Stimulated activated CD8-positive, alpha-beta memory T cell treated with anti-CD3 and anti-CD28 coated beads, Interleukin-15, amount 100 ng/mL, for 48 hours (primary cell): ENCODE measurements at places on chromosomes 11 and 22.

DNA sequence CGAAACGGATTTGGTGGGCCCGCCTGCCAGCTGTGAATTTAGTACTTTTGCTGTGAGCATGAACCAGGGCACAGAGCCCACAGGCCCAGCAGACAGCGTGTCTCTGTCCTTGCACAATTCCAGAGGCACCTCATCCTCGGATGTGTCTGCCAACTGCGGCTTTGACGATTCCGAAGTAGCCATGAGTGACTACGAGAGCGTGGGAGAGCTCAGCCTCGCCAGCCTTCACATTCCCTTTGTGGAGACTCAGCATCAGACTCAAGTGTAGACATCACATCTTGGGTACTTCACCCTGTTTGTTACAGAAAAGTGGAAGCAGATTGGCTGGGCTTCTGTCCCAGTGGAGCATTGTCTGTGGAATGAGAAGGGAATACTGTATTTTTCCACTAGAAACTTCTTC lies 78.6 kb upstream of the MTNR1B start:
- DNase-seq, result no peak

- DNase-seq, result no peak
Observed at GRCh38 chr22:48249713-48250268, 1487.3 kb downstream of the TBC1D22A start.

GRCh38 chr11:2512431-2513407 lies 67.9 kb downstream of the KCNQ1 start:
- DNase-seq, result no peak

DNA sequence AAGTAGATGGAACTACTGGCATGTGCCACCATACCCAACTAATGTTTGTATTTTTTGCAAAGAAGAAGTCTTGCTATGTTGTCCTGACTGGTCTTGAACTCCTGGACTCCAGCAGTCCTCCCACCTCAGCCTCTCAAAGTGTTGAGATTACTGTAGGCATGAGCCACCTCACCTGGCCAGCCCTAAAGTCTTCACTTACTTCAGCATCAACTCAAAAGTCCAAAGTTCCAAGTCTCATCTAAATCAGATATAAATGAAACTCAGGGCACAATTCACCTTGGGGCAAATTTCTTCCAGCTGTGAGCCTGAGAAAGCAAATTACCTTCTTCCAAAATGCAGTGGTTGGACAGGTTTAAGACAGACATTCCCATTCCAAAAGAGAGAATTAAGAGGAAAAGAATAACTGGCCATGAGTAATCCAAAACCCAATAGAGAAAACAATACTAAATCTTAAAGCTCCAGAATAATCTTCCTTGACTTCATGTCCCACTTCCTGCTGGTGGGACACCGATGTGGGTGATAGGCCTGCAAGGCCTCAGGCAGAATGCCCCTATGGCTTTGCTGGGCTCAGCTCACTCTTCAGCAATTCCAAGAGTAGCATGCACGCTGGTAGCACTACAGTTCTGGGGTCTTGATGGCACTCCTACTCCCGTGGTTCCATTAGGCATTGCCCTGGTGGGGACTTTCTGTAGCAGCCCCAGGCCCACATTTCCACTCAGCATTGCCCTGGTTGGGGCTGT lies 50.3 kb downstream of the TUG1 start:
- DNase-seq, result no peak

GRCh38 chr11:772429-773390 lies 4.6 kb downstream of the GATD1 start:
- no peak for DNase-seq

DNA sequence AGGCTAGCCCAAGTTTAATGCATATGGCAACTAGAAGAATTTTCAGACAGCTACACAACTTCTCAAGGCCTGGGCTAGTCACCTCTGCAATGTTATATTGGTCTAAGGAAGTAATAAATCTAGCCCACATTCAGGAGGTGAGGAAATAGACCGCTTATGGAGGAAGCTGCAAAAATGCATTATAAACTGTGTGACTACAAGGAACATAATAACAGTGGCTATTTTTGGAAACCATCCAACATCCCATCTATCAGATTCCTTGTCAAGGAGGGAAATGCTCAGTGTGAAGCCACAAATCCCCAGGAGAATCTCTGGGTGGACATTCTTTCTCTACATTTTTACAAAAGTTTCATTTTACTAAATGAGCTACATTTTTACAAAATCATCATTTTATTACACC lies 76.1 kb downstream of the BBOX1 start:
- no peak for DNase-seq

DNA sequence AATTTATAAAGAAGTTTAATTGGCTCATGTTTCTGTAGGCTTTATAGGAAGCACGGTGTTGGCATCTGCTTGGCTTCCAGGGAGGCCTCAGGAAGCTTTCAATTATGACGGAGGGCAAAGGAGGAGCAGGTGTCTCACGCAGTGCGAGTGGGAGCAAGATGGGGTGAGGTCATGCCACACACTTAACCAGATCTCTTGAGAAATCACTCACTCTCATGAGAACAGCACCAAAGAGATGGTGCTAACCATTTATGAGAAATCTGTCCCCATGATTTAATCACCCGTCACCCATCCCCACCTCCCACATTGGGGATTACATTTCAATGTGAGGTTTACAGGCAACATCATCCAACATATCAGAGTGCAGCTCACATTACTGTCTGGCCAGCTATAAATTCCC lies 103.5 kb downstream of the ARHGAP8 start:
- no peak for DNase-seq

DNA sequence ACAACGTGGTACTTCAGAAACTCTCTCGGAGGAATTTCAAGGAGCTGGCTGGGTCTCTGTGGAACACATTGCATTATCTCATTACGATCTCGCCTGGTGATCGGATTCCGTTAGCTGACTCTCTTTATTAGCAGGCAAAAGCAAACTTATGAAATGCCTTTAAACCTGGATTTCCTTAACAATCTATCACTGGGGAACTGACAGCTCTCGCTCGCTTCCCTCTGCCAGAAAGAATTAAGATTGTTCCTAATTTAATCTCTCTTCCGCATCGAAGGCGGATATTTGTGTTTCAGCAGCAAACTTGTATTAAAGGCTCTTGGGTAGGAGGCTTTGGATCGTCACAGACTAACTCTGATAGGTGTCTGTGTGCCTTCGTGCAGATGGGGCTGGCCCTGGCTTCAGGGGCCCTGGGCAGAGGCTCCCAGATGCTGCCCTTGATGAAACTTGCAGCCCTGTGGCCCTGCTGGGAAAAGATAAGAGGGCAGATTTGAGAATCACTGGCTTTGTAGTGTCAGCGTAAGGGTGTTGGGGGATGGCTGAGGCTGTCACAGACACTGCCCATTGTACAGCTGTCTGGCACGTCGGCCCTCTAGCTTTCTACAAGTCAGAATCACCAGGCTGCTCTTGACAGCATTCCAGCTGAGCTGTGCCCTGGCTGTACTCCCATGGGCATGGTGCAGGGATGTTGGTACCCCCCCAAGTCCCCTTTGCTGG lies 162.2 kb upstream of the NECTIN1 start:
- no peak for DNase-seq

DNA sequence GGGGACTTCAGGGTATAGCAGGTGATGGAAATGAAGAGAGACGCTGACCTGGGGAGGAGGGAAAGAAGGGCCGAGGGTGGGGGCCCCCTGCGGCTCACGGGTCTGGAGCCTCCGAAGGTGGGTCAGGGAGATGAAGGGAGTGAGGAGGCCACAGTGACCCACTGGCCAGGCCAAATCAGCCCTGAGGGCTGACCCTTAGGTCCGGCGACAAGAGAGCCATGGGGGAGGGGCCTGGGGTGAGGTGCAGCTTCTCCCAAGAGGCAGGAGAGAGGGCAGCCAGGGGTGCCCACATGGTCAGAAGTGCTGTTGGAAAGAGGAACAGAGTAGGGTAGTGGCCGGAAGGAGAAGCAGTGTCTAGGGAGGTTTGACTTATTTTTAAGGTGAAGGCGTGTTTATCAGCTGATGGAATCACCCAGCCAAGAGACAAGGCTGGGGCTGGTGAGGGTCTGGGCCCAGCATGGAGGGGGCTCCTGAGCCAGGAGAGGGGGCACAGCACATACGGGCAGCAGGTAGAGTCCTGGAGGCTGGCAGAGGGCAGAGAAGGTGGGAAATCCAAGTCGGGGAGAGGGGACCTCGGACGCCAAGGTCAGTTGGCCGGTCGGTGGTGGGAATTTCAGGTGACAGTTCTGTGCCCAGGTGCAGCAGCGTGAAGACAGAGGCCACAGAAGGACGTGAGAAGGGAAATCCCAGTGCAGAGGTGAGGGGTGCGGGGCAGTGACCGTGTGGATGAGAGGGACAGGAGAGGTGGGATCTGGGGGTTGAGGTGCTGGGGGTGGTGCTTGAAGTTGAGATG lies 49.0 kb downstream of the LINC01488 start:
- no peak for DNase-seq

GRCh38 chr11:66851698-66852465 lies 5.0 kb upstream of the LRFN4 start:
- DNase-seq, result no peak

GRCh38 chr11:44963948-44964347 lies 13.3 kb upstream of the TP53I11 start:
- DNase-seq, result no peak

- no peak for DNase-seq
Observed at GRCh38 chr11:57457643-57458023, 2.7 kb upstream of the RTN4RL2 start.

GRCh38 chr11:19828382-19829108 lies 115.9 kb downstream of the NAV2 start:
- no peak for DNase-seq

- DNase-seq, result no peak
Observed at GRCh38 chr22:26972286-26972685, 314.9 kb downstream of the MIAT start.

- DNase-seq, result no peak
Observed at GRCh38 chr22:41023299-41023623, 69.1 kb upstream of the EP300 start.

- DNase-seq, result no peak
Observed at GRCh38 chr11:86395061-86395551, 20.4 kb downstream of the CCDC81 start.

DNA sequence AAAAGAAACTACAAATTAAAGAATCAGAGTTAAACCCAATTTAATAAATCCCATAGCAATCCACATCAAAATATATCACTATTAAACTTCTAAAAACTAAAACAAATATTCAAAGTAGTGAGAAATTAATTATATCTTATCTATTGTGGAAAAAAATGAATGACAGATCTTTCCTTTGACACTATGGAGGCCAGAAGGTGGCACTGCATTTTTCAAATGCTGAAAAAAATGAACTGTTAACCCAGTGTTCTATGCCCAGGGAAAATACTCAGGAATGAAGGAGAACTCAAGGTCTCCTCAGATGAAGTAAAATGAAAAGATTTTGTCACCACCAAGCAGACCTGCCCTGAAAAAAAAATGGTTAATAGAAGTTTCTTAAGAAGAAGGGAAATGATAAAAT lies 27.7 kb downstream of the TYR start:
- DNase-seq, result no peak

DNA sequence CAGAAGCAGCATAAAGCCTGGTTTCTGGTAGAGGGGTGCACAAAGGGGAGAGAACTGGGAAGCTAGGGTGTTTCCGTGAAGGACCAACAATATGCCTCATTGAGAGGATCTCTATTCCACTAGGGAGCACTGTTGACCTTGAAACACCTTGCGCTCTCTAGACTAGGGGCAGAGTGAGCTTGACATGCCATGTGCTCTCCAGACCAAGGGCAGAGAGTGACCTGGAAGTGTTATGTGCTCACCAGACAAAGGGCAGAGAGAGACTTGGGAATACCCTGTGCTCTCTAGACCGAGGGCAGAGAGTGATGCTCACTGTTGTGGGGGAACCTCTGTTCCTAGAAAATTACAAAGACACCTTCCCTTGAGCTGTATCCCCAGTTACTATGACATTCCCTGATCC lies 15.2 kb upstream of the EI24 start:
- no peak for DNase-seq

- no peak for DNase-seq
Observed at GRCh38 chr22:28774378-28774777, 1.9 kb downstream of the CCDC117 start.

DNA sequence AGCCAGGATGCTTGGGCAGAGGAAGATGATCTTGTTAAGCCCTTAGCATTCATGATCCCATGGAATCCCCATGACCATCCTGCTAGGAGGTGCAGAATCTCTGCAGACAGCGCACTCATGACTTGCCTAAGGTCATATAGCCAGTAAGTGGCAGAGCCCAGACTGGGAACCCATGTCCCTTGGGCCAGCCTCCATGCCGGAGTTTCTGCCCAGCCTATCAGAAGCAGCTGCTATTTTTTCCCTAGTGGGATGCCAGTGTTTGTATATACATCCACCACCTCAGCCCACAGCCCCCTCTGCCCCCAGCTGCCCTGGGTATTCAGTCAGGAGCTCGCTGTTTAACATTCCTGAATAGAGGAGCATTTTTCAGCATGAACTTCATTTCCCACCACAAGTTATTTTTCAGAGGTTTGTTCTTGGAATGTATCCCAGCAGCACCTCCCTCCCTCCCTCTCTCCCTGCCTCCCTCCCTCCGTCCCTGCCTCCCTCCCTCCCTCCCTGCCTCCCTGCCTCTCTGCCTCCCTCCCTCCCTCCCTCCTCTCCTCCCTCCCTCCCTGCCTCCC lies 34.4 kb upstream of the SUSD2 start:
- DNase-seq, result no peak

DNA sequence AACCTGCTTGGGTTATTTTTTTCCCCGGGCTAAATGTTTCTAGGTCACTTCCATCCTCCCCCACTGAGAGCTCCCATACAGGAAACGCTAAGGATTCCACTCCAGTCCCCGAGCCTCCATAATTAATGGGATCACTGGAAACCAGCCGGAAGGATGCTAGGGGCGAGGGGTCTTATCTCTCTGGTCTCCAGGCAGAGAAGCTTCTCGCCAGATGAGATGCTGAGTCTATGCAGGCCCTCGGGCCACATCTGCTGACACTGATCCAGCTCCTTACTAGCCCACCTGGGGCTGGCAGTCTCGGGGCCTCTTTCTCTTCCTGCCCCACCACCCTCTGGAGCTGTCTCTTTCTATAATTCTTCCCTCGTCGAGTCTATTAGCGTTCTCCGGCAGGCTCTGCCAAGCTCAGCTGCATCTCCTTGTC lies 125.9 kb upstream of the SYT13 start:
- no peak for DNase-seq

DNA sequence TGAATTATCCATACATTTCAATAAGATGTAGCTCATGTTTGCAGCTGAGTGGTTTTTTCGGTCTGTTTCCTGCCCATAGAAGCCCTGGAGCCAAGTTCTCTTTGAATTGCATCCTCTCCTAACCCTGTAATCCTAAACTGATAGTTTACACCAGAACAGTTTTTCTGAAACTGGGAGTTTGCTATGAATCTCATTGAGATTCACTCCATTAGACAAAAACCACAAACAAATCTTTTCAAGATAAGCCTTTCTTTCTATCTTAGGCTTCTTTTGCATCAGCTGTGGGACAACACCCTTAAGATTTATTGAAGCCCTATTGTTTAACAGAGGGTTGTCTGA lies 324.8 kb downstream of the DYNC2H1 start:
- no peak for DNase-seq

DNA sequence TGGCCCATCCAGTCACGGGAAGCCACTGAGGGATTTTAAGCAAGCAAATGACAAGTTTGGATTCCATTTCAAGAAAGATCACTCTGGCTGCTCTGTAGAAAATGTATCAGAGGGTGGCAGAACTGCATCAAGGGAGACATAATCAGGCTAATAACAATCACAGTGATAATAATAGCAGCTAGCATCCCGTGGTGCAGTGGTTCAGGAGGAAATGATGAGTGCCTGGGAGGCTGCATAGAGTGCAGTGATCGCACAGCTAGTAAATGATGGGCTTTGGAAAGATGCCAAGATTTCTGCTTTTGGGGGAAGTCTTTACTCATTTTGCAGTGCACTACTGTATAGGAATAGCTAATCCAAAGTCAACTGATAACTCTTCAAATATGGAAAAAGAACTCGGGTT lies 35.8 kb downstream of the TNRC6B start:
- DNase-seq, result no peak
